ENCODE measurements at places on chromosomes 1 and 21. TPM values are rescaled to one million over a fixed set of nuclear protein-coding genes. Genes with fewer than 3 reads are reported as not detected.
A peak's percentile ranks its signal among the peaks of the same experiment; 100 is the strongest.

DNA sequence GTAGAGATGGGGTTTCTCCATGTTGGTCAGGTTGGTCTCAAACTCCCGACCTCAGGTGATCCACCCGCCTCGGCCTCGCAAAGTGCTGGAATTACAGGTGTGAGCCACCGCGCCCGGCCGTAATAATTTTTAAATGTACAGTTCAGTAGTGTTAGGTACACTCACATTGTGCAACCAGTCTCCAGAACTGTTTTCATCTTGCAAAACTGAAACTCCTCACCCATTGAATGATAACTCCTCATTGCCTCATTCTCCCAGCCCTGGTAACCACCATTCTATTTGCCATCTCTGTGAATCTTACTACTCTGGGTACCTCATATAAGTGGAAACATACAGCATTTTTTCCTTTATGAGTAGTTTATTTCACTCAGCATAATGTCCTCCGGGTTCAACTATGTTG, 3.4 kb downstream of the NLRP3 start:
- H3K4me3 ChIP-seq: no peak overlapping the region
- no peaks in the 10 kb centered on the region for H3K4me1 ChIP-seq
- no peaks in the 10 kb centered on the region for H3K27me3 ChIP-seq
- no peak for DNase-seq
- no peaks in the 10 kb centered on the region for H3K36me3 ChIP-seq
- no peak overlapping the region for H3K27ac ChIP-seq

DNA sequence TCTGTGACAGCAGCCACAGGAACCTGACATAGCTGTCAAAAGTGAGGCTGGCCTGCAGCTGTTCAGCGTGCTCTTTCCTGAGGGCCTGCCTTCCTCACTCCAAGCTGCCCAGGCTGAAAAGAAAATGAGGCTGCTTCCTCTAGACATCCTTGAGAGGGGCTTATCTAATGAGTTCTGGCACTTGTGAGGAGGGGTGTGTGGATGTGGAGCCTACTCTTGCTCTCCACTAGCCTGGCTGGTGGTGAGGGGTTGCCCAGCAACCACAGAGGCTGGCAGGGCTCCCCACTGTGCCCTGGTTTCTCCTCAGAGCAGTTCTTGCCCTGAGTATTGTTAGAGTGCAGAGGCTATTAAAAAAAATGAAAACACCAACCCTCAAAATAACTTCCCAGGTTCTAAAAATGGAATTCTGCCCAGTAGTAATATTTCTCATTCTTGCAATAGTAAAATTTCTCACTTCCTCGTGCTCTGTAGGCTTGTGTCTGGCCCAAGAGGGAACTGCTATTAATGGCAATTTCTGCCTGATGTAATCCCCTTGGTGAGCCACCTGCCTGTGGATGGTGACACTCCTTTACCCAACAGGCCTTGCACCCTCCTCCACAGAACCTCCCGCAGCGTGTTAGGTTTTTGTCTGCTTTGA, 52.6 kb upstream of the EPS8L3 start:
- H3K27me3 ChIP-seq: no peaks in the 10 kb centered on the region
- DNase-seq: no peak
- no peak overlapping the region for H3K27ac ChIP-seq
- no peak overlapping the region for H3K4me3 ChIP-seq

DNA sequence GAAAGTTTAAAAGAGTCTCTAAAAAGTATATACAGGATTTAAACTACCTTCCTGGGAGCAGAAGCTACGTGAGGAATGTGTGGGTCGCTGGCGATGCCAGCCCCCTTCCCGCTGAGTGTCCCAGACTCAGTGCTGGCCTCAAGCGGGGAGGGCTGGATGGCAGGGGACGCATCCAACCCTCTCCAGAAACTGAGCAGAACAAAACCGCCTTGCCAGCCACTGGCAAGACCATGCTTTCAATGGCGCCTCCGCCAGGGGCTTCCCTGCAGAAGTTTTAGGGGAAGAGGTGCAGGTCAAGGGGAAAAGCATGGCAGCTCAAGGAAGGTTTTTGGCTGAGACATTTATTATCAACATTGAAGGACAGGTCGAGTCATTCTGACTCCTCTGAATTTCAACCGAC, 26.1 kb downstream of the NADK start:
- no peaks in the 10 kb centered on the region for H3K4me1 ChIP-seq
- no peak overlapping the region for H3K27ac ChIP-seq
- DNase-seq: no peak
- no peak overlapping the region for H3K4me3 ChIP-seq

DNA sequence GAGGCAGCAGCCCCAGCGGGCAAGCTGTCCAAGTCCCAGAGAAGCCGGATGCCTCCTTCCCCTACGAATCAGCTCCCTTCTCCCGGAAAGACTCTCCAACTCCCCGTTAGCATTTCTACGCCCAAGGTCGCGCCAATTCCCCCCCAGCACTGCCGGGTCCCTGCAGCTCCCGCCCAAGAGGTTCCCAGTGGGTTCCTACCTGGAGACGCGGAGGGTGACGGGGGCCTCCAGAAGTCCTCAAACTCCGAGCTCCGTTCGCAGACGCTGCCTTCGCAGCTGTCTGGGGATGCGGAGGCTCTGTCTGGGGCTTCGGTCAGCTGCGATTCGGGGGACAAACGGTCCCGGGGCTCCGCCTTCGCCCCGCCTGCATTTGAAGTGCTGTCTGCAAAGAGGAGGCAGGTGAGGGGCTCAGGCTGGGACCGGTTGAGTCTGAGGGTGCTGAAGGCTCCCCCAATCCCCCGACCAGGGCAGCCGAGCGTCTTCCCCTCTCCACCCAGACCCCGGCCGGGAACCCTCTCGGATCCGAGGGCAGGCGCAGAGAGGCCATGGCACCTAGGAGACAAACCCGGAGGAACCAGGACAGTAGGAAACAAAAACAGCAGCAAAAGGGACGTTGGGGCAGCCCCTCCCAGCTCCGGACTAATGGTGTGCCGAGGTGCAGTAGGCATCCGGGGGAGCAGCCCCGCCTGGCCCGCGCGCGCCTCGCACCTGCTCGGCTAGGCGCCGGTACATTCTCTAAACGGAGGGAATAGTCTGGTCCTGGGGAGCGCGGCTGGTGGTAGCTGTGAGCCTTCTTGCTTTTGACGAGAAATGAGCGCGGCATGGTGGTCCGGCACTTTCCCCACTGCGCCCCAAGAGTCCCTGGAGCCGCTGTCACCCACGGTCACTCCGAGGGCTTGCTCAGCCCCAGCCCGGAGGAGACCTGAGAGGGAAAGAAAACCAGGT, 3.8 kb downstream of the GFI1 start:
- H3K27ac ChIP-seq: no peak overlapping the region
- H3K4me1 ChIP-seq: no peaks in the 10 kb centered on the region
- no peaks in the 10 kb centered on the region for H3K36me3 ChIP-seq
- H3K27me3 ChIP-seq: peaks cover 58% of the 10 kb centered on the region

DNA sequence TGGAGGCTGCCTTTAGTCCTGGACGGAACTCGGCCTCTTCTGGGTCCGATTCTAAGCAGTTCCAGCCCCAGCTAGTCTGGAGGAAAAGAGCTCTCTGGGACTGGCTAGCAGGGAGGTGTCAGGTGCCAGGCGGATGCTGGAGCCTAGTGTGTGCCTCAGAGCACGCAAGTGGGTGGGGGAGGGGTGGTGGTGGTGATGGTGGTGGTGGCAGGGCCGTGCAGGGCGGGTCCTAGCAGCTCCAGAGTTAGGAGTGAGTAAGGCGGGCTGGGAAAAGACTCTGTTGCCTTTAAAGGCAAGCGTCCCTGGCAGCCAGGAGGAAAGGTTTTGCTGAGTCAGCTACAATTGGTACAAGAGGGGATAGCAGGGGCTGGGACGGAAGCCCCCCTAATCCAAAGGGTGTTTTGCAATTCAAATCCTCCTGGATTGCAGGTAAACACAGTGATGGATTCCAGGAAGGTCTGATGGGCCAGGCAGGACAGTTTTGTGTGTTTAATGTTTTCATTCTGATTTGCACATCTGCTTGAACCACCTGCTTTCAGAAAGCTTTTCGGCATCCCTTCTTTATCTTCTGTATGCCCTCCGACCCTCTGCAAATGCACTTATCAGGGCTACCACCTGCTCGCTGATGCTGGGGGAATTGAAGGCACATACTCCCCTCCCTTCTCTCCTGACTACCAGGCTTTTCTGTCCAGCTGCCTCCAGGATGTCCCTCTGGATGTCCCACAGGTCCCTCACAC, 4.1 kb upstream of the SLC2A1 start:
- no peak overlapping the region for H3K4me3 ChIP-seq
- no peaks in the 10 kb centered on the region for H3K27me3 ChIP-seq
- no peaks in the 10 kb centered on the region for H3K36me3 ChIP-seq
- H3K27ac ChIP-seq: no peak overlapping the region
- DNase-seq: peak; percentile 39
- peaks cover 7% of the 10 kb centered on the region for H3K4me1 ChIP-seq

- peak; percentile 84 for DNase-seq
- H3K36me3 ChIP-seq: no peaks in the 10 kb centered on the region
- H3K4me3 ChIP-seq: peak overlapping the region; percentile 79
- no peaks in the 10 kb centered on the region for H3K27me3 ChIP-seq
- H3K27ac ChIP-seq: peak overlapping the region; percentile 89
Observed at GRCh38 chr1:65147424-65148177, 402 bp upstream of the AK4 start.

DNA sequence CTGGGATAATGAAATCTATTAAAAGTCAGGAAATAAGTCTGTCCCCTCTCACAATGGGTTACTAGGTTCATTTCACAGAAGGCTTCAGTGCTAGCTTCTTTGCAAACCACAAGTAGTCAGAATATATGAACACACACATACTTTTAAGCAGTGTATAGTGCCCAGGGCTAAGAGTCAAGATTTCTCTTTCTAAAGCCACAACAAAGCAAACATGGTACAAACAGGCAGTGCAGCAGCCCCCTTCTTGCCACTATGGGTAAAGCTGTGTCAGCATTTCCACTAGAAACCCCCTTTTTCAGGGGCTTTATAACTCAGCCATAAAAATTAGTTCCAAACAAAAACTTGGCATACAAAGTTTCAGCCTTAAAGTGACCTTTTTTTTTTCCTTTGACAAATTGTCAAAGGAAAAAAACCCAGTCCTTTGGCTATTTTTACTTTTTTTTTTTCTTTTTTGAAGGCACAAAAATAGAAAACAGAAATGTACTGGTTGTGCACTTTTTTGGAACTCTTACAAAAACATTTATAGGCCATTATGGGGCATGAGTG, 315.4 kb downstream of the LMO4 start:
- no peaks in the 10 kb centered on the region for H3K27me3 ChIP-seq
- H3K36me3 ChIP-seq: no peaks in the 10 kb centered on the region
- DNase-seq: no peak
- H3K4me3 ChIP-seq: no peak overlapping the region
- no peaks in the 10 kb centered on the region for H3K4me1 ChIP-seq
- no peak overlapping the region for H3K27ac ChIP-seq

- peaks cover 33% of the 10 kb centered on the region for H3K4me1 ChIP-seq
- no peak for DNase-seq
- H3K27ac ChIP-seq: no peak overlapping the region
- no peak overlapping the region for H3K4me3 ChIP-seq
- no peaks in the 10 kb centered on the region for H3K27me3 ChIP-seq
Observed at GRCh38 chr1:36257375-36257767, 33.1 kb downstream of the THRAP3 start.

- no peaks in the 10 kb centered on the region for H3K27me3 ChIP-seq
- H3K36me3 ChIP-seq: no peaks in the 10 kb centered on the region
- H3K27ac ChIP-seq: no peak overlapping the region
- H3K4me1 ChIP-seq: peaks cover 8% of the 10 kb centered on the region
Observed at GRCh38 chr1:220680085-220680687, 10.0 kb upstream of the C1orf115 start.

Gene RBM11
- not detected for total RNA-seq

Gene SPRR2G
- not detected for total RNA-seq

Gene TTLL7
- 3.5 TPM for total RNA-seq

Gene L1TD1
- total RNA-seq: 0.04 TPM

Gene LRRC39
- total RNA-seq: 0.19 TPM

Measured in right lobe of liver (tissue), 6 donors.